GM18507 (cell line): ENCODE measurements at places on chromosomes 6 and 20.

DNA sequence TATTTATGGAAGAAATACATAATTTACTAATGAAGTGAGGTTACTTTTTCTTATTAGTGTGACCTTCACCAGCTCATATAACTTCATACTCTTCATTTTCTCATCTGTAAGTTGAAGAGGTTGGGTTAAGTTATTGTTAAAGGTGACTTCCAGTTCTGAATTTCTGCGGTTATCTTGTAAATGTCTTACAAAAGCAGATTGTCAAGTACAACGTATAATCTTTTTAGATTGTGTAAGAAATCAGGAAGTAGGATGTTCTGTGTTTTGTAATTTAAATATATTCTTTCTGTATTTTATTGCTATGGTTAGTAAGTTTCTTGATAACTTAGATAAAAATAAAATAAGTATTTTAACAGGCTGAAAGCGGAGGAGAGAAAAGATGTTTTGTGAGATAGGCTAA lies 12.0 kb downstream of the WTAP start:
- DNase-seq: no peak

DNA sequence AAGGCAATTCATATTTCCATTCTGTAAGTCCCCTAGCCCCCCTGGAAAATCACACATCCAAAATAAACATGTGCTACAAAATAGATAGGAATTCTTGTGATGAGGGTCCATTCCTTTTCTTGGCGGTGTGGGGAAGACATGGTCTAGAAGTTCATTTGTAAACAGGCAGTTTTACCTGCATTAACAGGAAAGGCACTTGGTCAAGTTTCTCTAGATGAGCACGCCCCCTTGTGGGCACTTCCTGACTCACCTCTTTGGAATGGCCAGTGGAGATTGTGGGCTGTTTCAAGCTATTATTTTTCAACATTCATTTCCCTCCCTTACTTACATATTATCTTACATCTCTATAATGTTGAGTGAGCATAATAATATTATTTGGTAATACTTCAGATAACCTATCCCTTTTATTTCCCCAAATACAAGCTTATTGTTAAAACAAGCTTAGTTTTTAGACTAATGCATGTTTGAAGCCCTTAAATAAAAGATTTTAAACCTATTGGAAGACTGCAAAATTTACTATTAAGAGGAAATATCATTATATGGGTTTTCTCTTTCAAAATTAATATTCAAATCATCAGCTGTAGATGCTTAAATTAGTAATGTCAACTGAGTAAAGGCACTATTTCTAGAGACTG lies 92.1 kb downstream of the TASP1 start:
- DNase-seq: no peak

DNA sequence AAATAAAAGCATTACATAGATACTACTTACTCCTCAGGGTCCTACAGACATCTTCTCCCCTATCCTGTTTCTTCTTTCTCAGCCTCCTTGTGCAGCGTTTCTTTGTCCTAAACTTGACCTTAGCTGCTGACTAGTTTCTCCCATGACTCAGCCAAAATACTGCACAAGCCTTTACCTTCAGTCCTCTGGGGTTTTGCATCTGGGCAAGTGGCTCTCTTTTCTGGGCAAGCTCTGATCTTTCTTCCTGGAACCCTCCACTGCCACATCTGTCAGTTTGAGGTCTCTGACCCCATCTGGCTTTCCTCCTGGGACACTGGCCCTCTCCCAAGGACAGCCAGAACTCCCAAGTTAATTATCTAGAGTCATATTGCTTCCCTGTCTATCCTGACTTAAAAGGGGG lies 838.4 kb downstream of the DHX35 start:
- DNase-seq: no peak

DNA sequence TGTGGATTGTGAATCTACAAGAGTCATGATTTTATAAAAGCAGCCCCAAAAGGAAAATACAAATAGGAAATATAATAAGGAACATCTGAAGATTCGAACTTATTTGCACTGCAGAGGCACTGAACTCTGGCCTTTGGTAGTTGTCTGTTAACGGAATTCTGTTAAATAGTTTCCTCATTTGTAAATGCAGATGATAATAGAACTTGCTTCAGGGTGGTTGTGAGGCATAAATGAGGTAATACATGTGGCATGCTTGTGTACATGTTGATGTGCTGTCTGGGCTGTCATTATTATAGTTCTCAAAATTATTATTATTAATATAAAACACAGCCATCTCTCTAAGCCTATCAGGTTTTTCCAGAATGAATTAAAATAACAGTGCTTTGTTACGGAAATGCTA lies 302.0 kb downstream of the NRN1 start:
- no peak for DNase-seq

- DNase-seq: no peak
Observed at GRCh38 chr6:135657207-135657606, 159.7 kb upstream of the AHI1 start.

DNA sequence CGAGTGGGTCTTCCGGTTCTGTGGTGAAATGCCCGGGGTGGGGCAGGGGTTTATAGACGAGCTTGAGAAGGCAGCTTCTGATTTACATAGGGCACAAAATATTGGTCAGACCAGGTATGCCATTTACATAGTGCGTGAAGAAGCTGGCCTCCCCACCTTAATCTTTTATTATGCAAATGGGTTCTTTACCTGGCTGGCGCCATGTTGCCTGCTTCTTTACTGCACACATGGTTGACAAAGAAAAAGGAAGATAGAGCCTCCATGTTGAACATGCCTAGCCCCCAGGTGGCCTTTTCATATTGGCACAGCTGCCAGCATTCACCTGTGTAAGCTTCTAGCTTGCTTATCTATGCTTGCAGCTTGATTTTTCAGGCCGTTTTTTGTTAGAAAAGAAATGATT lies 276.2 kb downstream of the PHACTR1 start:
- DNase-seq: no peak

- no peak for DNase-seq
Observed at GRCh38 chr20:45372241-45372640, 5.9 kb downstream of the TP53TG5 start.
